Cortex of kidney (tissue), 1 donor: ENCODE measurements at places on chromosomes 2 and 18.

GRCh38 chr2:97747716-97748115, 34.3 kb downstream of the ZAP70 start:
- DNase-seq = no peak

DNA sequence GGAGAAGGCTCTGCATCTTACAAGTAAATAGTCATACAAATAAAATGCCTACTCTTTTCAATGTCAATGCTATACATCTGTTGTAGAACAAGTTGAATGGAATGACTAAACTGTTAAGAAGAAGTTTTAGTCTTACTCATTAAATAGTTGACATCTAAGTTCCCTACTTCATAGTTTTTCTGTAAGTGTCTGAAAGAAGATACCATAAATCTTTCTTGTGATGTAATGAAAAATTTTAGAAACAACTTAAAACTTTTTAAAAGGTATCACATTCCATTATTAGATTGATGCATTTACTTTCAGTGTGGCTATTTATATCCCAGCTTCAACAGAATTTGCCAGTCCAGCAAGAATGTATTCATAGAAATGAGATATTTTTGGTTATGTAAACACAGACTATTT, 185.2 kb upstream of the EPC2 start:
- DNase-seq = no peak

DNA sequence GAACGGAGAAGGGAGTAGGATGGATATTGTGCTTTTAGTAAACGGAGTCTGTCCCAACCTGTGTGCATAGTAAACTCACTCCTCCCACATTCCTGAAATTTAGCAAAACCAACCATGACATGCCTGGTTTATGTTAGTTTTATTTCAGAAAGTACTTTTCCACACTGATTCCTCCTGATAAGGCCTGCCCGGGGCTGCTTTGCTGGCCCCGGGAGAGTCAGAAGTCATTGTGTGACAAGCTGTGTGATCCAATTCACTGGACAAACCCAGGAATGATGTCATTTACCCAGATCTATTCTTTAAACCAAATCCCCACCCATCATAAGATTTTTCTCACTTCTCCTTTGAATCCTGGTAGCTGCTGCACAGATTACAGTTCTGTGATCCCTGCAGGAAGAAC, 109.0 kb downstream of the SETBP1 start:
- DNase-seq = no peak

GRCh38 chr18:74742573-74743243, 145.0 kb downstream of the ZNF407 start:
- no peak for DNase-seq

GRCh38 chr18:45161850-45162249, 453.4 kb upstream of the SLC14A2 start:
- no peak for DNase-seq

DNA sequence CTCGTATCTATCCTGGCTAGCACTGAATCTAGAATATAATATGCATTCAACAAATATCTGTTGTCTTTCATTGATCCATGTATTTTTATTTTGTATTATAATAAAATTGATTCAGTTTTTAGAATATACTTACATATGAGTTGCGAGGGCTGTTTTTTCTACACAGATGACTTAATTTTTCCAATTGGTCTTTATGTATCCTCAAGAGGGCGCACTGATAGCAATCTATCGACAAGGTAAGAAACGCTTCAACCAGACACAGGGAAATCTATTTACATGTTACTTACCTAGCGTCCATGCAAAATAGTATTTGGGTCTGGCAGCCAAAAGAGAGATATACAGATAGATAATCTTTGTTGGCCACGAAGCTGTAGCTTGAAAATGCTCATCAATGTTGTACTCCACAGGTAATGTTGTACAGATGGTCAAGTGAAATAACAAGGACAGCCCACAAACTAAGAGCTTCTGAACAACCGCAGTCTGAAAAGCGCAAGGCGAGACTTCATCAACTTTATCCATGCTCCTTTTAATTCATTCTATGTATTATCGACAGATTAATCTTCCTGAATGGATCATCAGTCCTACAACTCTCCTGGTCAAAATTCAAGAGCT, 35.5 kb upstream of the KIDINS220 start:
- DNase-seq = no peak

DNA sequence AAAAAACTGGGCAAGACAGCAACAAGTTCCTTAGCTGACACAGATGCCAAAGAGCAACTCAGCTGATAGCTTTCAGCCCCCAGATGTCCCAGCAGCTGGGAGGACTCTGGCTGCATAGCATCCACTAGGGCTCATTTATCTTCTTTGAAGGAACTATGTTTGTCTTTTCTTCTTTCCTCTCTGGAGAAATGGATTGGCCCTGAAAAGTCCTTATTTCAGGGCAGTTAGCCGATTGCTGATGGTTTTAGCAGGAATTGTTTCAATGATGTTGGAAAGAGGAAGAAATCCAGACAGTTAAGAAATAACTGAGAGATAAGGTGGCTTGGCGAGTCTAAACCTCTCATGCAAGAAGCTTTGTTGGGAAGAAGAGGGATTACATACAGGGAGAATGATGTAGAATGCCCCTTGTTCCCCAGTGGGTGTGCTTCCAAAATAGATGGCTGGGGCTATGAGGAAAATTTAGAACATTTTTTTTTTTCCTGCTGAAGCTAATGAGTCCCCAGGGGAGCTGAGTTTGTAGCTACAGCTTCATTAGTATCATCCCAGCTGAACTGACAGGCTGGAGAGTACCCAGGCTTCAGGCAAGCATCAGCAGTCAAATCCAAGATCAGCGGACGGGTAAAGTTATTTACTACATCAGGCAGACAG, 33.6 kb upstream of the SERPINE2 start:
- DNase-seq = no peak
